Stimulated activated CD4-positive, alpha-beta T cell treated with anti-CD3 and anti-CD28 coated beads, Interleukin-15, amount 100 ng/mL, for 48 hours (primary cell): ENCODE measurements at places on chromosomes 5 and 9.

- DNase-seq: peak; percentile 24
These were observed 243.6 kb upstream of the PANK3 start for GRCh38 chr5:168822745-168823281.

GRCh38 chr5:179278119-179278518, 67.1 kb downstream of the ADAMTS2 start:
- no peak for DNase-seq

DNA sequence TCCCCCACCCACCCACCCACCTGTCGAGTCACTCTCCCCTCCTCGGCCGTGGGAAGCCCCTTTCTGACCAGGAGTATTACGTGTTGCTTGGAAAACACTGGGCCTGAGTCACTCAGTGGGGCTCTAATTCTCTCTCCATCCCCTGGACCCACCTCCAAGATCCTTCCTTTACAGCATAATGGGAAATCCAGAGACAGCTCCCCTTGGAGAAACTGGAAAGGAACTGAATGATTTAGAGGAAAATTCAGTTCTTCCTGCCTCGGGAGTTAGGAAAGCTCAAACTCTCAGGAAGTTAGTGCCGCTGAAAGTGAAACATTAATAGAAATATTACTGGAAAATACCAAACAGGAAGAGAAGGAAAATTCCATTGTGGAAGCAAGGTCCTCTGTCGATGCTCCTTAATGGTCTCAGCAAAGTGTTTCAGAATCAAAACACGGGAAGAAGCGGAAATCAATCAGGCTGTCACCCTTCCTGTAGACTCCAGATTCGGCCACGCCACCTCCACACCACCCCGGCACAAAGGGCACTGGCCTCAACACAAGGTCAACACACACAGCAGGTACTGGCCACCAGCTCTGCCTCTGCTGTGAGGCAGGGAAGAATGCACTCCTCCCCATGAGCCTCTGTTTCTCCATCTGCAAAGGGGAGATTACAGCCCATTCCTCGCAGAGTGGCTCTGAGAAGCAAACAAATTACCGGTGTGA, 9.6 kb downstream of the SHB start:
- no peak for DNase-seq

DNA sequence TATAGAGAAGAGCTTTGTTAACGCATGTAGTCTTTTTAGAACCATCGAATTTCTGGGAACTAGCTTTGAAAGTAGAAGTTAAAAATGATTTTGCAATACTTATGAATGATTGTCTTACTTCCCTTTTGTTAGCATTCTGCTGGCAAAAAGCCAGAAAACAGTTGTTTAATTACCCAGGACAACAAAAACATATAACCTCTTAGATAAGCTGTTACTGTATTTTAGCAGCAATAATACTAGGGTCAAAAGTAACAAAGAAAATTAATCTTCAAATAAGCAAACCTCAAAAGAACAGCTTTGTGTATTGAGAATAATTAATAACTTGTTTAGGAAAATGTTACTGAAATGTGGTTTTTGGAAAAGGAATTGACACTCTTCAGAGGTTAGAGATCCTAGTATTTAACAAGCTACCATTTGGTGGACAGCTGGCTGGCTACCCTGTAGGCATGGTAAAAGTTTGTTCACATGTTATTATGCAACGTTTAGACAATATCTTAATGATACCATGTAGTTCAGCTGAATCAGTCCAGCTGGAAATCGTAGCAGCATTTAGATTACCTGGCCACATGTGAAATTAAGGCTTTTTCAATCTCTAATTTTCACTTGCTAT, 3.8 kb downstream of the FGF10 start:
- no peak for DNase-seq

- DNase-seq: no peak
These were observed 139.5 kb upstream of the CYLC2 start for GRCh38 chr9:102855641-102856040.

DNA sequence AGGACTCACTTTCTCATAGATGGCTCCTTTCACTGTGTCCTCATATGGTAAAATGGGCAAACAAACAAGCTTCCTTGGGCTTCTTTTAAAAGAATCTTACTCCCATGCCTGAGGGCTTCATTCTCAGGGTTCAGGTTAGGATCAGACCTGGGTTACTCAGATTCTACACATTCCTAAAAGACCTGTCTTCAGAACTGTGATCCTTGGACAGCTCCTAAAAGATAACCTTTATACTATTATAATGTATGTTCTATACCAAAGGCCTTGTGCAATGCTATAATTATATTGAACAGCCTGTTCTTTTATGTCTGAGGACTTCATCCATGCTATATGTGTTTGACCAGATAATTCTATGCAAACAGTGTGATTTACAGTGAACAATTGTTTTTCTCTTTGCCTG, 264.4 kb upstream of the CDH10 start:
- no peak for DNase-seq

DNA sequence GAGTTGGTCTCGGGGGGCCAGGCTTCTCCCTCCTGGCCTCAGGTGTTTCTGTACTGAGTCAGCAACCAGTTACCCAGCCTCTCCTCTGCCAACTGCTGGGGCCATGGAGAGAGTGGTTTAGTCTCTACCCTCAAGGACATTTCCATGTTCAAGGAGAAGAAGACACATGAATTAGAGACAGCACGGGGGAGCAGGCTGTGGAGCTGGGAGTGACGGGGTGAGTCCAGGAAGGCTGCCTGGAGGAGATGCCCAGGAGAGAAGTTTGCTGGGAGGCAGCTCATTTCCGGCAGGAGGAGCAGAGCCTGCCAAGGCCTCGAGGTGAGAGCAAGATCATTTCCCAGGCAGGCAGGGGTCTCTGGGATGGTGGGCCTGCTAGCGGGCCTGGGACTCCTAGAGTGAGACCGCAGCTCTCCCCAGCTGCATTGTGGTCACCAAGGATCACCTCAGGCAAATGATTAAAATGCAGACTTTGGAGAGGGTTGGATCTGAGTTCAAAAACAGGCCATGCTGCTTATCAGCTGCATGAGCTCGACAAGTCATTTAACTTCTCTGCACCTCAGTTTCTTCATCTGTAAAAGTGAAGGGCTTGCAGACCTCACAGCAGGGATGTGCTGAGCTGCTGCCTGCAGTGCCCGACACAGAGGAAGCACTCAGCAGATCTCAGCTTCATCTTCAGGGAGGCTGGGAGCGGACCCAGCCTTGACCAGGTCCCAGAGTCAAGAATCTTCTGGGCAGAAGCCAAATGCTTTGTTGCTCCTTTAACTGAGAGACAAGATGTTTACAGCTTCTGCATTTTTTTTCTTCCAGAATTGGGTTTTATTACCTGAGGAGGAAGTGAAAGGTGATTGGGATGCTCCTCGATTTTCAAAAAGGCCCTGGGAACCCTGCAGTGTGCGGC, 35.2 kb downstream of the NEK6 start:
- no peak for DNase-seq

DNA sequence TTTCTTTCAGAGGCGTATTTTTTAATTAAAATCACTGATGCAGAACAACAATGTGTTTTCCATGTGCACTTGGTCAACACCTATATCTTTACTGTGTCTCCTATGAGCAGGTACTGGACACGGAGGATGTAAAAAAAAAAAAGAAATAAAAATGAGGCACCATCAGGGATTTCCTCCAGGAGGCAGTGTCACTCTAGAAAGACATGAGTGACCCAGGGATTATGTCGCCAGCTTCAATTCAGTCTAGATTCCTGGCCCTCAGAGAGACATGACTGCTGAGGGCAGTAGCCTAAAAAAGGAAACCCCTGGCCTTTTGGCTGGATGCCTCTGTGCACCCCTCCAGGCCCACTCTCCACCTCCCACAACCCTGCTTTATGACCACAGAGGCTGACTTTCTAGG, 18.3 kb upstream of the IL33 start:
- DNase-seq: no peak

DNA sequence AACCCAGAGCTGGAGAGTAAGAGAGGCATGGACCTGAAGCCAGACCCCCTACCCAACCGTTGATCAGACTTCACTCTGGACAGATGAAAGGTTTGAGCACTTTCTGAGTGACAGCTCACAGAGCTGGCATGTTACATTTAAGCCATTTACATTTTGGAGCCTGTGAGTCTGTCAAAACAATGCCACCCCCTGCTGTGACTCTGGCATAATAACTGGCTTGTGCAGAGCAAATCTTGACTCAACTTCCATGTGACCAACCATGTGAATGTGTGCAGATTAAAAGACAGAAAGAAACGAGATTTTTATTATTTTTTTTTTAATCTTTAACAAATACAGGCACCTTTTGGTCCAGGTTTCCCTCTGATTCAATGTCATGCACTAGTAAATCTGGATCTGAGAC, 48.5 kb downstream of the MFAP3 start:
- no peak for DNase-seq

- no peak for DNase-seq
These were observed 1162.6 kb upstream of the C9orf72 start for GRCh38 chr9:28735738-28736342.
